NCI-H510A treated with DMSO at 0.1 percent for 48 hours (cell line): ENCODE measurements at places on chromosomes 1 and 21.

DNA sequence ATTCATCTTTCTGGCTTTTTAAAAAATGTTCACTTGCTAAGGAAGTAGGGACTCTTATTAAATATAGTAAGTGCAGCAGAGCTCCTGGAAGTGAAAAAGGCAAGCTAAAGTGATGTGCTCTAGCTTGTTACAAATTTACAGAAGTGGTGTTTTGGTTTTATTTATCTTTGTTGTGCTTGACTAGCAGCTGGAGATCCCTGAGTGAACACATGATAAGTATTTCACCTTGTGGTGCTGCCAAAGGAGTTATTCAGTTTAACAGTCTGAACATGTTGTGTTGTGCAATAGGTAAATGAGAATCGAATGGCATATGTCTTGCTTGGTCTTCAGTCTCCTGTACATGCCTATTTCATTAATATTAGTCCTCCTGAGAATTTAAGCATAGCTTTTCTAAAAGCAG lies 315.7 kb downstream of the TPR start:
- DNase-seq, result peak; percentile 77

GRCh38 chr1:65253800-65254319 lies 55.5 kb upstream of the DNAJC6 start:
- peak; percentile 90 for DNase-seq

DNA sequence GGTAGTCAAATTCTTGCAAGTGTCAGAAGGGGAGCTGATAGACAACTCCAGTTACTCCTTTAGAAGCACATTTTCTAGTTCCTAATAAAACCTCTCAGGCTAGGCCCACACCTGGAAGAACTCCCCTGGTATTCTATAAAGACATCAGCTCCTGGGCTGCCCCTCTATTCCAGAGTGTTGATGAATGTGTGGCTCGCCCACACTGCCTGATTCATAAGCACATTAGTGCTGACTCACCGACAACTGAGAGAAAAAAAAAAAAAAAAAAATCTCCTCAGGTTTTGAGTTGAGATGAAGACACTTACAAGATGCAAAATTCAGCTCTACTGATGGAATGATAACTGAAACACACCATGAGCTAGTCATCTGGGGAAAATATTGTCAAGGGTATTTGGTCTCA lies 188.1 kb downstream of the TNR start:
- DNase-seq, result no peak

- no peak for DNase-seq
Measured at GRCh38 chr1:110341146-110341871, 2.1 kb downstream of the RBM15 start.

DNA sequence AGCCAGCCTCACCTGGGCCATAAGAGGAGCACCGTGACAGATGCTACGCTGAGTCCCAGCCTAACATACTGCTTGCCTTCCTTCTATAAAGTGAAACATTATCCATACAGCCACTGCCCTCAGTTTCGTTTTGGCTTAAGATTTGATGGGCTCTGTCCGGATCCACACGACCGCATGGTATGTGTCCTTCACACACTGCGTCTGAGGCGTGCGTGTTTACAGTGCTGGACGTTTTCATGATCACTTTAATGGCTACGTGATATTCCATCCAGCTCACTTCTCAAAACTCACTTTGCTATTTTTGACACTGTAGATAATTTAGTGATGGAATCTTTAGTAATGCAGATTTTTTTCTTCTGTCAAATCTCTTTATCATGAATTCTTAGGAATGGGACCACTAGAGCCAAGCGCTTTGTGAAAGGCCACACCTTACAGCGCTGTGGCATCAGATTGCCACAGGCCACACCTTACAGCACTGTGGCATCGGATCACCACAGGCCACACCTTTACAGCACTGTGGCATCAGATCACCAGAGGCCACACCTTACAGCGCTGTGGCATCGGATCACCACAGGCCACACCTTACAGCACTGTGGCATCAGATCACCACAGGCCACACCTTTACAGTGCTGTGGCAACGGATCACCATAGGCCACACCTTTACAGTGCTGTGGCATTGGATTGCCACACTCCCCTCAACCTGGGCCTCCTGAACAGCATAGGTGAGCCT lies 47.1 kb downstream of the PRDM15 start:
- DNase-seq, result no peak

DNA sequence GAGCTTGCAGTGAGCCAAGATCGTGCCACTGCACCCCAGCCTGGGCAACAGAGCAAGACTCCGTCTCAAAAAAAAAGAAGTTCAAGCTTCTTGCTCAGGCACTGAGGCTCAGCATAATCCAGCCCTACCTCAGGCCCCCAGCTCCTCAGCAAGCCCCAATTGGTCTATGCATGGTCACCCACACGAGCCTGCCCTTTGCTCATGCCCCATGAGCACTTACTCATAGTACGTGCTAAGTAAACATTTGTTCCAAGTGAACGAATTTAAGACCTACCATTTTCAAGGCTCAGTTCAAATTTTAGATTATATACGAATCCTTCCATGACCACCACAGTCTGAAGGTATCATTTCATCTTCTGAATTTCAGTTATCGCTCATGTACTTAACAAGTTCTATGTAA lies 4.3 kb downstream of the PDZK1 start:
- no peak for DNase-seq

DNA sequence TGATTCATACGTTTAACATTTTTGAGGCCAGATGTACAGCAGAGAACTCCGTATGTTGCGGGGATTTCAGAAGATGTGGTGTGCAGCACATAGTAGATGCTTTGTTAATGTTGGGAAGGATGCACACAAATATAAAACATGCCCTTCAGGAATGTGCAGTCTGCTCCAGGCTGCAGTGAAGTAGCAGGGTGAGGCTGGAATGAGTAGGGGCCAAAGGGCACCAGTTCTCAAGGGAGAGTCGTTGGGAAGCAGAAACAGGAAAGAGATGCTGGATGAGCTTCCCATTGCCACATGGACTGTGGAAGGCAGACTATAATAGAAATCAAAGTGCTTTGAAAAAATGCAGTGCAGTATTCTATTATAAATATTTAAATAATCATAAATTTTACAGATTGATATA lies 126.9 kb downstream of the NOS1AP start:
- no peak for DNase-seq

- no peak for DNase-seq
Measured at GRCh38 chr1:45370575-45370974, 30.3 kb upstream of the MUTYH start.

DNA sequence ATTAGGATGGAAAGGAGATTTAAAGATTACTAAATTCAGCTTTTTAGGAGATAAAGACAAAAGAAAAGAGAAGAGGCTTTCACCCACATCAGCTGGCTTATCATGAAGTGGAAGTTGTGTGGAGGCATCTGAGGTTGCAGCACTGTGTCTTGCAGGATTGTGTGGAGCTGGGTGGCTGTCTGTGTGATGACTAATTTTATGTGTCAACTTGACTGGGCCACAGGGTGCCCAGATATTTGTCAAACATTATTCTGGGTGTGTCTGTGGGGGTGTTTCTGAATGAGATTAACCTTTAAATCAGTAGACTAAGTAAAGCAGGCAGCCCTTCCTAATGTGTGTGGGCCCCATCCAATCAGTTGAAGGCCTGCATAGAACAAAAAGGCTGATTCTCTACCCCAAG lies 3.9 kb downstream of the KCNA10 start:
- DNase-seq, result no peak

DNA sequence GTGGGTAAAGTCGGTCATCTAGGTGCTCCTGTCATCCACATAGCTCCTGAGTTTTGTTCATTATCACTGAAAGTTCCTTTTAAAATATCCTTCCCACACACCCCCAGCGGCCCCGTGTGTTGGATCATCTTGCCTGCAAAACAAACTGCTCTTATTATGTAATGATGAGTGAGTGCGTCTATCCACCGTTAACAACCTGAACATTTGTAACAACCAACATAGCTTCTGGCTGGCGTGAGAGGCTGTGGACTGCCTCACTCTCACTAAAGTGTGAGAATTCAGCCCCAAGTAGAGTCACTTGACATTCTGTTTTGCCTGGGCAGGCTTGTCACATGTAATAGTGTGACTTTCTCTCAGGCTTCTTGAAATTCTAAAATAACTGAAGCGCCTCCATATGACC lies 14.5 kb upstream of the KCNA2 start:
- DNase-seq, result no peak

- no peak for DNase-seq
Measured at GRCh38 chr1:47679301-47679791, 241.5 kb downstream of the FOXD2 start.

DNA sequence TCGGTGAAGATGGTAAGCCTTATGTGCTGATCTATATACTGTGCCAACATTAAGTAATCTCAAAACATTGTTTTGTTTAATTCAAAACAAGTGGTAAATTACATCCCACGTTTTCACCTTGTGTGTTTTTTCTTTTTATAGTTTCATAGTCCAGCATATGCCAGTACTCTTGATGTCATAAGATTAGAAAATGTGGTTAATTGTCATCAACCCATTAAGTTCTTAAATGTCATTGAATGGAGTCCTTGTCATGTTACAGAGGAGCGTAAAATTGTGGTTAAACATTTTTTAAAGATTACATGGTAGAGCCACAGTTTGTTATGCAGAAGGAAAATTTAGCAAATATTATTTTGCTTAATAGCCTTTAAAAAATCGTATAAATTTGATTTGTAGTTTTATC lies 93.1 kb downstream of the FNBP1L start:
- no peak for DNase-seq

- no peak for DNase-seq
Measured at GRCh38 chr1:17080880-17081279, 27.0 kb upstream of the SDHB start.
